GM04504 (cell line): ENCODE measurements at places on chromosomes 6 and 20.

DNA sequence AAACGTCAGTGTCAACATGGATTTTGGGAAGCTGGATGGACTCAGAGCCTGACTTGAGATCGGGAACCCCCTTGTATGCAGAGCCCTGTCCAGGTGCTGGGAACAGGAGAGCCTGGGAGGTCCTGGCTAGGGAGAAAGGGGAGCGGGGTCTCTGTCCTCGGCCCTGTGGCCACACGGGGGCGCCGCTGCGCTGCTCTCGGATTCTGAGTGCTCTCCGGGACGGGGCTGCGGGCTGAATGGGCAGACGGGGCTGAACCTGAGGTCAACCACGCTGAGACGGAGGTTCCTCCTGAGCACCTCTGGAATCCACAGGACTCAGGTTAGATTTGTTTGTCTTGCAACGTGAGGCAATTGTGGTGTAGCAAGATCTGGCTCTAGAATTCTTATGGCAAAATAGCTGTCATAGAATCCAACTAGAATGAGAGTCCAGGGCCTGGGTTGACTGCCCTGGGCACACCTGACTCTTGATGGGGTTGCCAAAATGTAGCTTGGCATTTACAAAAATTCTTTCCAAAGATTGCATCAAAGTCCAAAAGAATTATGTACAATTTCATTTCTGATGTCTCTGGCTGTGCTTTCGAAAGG is 20.6 kb upstream of the HLA-F start:
- DNase-seq = no peak

GRCh38 chr20:60327971-60328660 is 369.9 kb downstream of the CDH26 start:
- DNase-seq = no peak

- no peak for DNase-seq
These were observed 8.2 kb downstream of the ZNF318 start for GRCh38 chr6:43361269-43361668.

DNA sequence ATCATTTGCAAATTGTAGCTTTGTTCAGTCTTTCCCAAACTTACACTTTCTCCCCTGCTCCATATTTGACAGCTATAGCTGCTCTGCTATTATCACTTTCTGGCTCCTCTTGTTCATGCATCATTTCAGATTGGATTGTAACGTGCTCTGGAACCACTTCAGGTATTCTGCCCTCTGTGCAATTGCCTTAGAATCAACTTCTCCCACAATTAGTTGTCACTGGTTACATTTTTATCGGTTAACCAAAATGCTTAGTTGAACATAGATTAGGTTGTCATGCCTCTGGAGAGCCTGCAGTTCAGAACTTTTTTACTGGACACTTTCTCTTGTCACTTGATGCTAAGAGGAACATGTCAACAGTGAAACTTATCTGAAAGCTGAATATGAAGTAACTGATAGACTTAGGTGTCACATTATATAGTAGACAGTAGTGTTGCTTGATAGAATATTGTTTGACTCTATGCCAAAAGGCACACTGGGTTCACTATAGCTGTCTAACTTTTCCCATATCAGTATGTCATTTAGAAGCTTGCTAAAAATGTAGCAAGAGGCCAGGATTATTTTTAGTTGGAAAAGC is 127.7 kb upstream of the PTPRK start:
- no peak for DNase-seq

GRCh38 chr20:42852691-42853090 is 337.0 kb downstream of the PTPRT start:
- DNase-seq = no peak

DNA sequence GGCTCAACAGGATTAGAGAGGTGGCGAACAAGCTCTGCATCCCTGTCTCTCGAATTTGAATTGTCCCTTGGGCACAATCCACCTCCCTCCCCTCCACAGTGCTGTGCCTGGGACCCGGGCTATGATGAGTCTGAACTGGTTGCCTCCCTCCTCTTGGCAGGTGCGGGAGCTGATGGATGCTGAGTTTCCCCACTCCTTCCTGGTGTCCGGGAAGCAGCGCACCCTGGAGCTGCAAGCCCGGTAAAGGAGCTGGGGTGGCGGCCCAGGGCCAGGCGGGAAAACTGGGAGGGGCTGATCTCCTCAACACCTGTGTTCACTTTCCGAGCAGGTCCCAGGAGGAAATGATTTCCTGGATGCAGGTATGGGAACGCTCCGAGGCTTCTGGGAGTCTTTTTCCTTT is 14.9 kb downstream of the FGD2 start:
- DNase-seq = no peak

DNA sequence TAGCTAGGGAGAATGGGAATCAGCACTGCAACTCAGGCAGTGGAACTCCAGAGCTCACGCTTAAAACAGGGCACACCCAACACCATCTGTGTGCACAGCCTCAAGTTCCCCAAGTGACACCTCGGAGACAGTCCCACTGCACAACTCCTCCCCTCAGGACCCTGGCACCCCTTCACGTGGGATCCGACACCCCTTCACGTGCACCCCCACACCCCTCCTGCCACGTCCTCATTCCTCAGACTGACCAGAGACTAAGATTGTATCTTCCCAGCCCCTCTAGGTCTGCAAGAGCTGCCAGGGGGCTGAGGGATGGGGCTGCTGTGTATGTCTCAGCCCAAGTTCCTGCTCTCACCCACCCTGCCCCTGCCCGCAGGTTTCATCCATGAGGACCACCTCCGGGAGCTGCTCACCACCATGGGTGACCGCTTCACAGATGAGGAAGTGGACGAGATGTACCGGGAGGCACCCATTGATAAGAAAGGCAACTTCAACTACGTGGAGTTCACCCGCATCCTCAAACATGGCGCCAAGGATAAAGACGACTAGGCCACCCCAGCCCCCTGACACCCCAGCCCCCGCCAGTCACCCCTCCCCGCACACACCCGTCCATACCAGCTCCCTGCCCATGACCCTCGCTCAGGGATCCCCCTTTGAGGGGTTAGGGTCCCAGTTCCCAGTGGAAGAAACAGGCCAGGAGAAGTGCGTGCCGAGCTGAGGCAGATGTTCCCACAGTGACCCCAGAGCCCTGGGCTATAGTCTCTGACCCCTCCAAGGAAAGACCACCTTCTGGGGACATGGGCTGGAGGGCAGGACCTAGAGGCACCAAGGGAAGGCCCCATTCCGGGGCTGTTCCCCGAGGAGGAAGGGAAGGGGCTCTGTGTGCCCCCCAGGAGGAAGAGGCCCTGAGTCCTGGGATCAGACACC is 7.6 kb downstream of the MYL9 start:
- no peak for DNase-seq

- no peak for DNase-seq
These were observed 111.2 kb upstream of the CARMIL1 start for GRCh38 chr6:25167961-25168360.

DNA sequence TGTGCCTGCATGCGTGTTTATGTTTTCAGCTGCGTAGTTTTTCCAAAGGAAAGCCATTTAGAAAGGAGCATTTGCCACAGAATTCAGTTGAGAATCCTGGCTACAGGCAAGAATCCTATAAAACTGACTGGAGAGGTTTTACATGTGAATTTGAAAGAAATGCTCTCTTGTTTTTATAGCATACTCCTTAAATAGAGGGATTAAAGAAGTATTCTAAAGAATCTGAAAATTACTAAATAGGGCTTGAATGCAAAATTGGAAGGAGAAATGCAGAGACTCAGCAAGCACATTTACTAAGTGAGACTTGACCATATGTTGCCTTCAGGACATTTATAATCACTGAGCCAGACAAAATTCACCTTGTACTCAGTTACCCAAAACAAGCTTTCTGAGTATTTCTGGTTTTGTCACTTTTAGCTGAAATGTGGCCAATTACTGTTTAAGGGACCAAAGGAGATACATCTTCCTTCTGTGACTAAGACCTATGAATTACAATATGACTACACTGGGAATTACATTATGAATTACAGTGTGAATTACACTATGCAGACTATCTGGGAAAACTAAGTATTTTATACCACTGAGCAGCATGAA is 107.4 kb upstream of the ASCC3 start:
- DNase-seq = no peak

GRCh38 chr6:166278579-166279392 is 29.4 kb downstream of the PRR18 start:
- DNase-seq = no peak

DNA sequence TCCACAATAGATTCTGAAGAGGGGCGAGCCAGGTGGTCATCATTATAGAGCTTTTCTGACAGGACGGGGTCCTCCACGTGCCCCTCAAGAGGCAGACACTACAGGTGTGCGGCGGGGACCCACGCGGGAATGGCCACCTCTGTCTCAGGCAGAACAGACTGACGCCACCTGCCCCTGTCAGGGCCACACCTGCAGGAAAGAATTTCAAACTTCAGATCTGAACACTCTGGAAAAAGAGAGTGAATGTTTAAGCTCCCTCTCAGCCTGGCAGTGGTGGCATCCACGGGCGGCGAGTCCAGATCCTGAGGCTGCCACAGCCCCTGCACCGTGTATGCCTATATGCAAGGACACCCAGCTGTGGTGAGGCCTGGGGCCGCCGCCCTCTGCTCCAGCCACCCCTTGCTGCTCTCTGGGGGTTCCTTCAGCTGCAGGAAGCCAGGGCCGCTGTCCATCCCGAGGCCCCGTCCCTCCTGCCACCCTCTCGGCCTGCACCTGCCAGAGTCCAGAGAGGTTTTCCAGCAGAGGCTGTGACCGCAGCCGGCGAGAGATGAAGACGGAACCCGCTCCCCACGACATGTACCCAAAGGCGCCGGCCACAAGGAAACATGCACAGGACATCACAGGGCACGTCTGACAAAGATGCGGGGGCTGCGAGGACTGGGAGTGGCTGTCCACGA is 234.9 kb downstream of the ERMARD start:
- DNase-seq = no peak

GRCh38 chr6:138275976-138276375 is 57.7 kb upstream of the PBOV1 start:
- DNase-seq = no peak

DNA sequence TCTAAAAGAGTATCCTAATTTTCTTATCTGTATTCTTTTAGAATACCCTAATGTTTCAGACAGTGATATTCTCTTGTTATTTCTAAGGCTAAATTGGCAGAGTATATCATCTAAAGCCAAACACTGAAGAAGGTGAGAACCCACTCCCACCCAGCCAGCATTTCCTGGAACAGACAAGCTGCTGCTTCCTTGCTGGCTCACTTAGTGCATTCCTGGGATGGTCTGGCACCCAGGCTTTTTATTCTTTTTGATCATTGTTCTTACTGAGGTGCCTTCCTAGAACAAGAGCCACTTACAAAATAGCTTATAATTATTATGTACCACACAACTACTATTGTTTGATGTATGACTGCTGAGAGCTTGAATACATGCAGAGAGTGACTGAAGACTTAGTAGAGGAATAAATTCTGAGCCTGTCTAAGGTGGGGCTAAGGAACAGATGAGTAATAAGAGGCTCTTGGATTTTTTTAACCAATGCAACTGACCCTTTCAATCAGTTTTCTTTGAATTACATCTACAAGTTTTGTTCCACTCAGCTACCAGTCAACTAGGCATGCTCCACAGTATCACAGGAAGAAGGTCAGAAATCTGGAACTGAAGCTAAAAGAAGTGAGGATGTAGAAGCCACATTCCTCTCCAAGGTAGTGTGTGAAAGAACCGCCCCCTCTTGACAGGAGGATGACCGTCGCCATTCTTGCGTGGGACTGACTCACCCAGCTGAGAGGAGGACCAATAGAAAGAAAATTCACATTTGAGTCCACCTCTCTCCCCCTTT is 30.1 kb downstream of the PRPH2 start:
- peak; percentile 35 for DNase-seq

- no peak for DNase-seq
These were observed 963.3 kb downstream of the KIF16B start for GRCh38 chr20:15609921-15610320.

GRCh38 chr6:44150317-44150917 is 8.2 kb upstream of the CAPN11 start:
- no peak for DNase-seq

DNA sequence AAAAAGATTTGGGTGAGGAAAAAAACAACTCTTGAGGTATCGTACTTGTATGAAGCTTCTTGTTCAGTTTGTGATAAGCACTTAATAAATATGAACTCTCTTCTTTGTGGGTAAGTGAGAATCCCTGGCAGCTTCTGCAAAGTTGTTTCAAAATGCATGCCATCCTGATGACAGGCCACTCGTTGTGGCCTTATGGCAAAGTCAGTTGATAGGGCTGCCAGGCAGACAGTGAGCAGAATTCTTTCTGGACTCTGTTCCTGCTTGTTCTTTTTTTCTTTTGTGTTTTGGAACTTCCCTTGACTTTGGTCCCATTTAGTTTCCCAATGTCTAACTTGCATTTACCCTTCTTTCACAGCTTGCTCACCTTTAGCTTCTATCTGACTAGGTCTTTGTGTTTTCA is 983.5 kb upstream of the FLRT3 start:
- no peak for DNase-seq

- no peak for DNase-seq
These were observed 153.1 kb downstream of the RCAN2 start for GRCh38 chr6:46338131-46338530.

DNA sequence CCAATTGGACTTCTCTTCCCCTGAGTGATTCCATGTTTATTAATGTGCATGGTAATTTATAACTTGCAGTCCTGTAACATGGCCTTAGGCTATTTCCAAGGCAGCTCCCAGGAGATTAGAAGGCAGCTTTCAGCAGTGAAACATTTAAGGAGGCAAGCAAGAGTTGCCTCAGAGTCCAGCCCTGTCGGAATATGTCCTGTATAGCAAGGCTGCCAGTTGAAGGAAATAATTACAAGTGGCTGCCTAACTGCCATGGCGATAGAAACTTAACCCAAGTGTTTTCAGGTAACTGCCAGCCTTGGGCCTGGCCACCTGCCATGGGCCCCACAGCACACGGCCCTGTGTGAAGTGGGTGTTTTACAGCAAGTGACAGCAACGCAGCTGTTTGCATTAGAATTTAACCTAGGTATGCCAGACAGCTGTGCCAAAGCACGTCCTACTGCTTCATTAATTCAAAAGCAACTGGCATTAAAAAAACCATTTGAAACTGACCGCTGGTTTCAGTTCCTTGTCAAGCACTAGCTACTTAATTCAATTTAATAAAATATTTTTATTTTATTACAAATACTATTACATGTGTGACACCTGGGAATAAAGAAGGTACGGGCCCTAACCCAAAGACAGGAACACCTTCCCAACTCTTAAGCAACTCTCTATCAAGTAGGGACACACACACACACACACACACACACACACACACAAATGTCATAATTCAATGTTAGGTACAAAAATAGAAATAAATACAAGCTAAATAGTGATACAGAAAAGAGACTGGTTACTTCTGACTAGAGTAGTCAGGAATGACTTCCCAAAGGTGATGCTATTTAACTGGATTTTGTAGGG is 151.8 kb upstream of the HEY2 start:
- DNase-seq = peak; percentile 3

- DNase-seq = peak; percentile 22
These were observed 120.7 kb upstream of the ZFP64 start for GRCh38 chr20:52312132-52312729.

DNA sequence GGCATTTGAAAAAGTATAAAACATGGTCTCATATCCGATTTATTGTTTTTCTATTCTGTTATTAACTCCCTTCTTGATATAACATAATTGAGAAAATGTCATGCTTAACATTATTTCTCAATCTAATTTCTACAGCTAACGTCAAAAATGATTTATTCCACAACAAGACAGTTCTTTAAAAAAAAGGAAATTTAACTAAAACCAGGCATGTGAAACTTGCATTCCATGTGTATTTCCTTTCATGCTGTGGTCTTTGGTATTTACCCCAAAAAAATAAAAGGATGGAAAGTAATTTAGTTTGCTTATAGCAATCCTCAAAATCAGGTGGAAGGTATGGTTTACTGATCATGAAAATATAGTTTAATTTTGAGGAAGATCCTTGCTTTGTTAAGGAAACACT is 142.8 kb downstream of the COL21A1 start:
- DNase-seq = no peak

- DNase-seq = no peak
These were observed 13.0 kb upstream of the MRPS10 start for GRCh38 chr6:42230345-42231321.

GRCh38 chr20:44019638-44020335 is 105.1 kb downstream of the TOX2 start:
- no peak for DNase-seq
